ENCODE measurements at places on chromosomes 1 and 21.

- peak; percentile 10 for DNase-seq
Observed at GRCh38 chr1:95197616-95198252, 36.3 kb upstream of the RWDD3 start.

DNA sequence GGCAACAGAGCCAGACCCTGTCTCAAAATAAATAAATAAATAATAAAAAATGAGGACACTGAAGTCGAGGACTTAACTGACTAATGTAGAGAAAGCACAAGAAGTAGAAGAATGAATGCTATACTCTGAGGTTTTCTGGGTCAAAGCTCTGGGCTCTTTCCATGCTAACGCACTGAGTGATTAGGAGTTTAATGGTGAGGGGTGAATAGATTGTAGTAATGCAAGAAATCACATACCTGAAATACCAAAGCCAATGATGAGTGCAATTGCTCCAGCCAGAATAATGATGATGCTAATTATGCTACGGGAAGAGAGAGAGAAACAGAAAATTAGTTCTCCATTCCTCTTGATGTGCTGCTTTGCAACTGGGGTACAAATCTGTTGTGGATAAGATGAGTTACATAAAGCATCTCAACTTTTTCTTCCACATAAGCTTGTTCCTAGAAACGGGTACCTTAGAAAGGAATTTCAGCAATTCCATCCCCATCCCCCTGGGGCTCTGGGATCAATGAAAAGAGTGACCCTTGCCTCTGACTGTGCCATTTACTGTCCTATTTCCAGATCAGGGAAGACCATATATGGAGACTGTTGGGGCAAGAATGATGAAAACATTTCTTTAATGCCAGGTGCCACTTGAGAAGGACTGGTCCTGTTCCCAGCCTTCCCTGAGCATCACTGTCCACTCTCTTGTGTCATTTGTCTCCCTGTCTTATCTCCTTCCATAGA lies 40.7 kb downstream of the VTCN1 start:
- DNase-seq = no peak

DNA sequence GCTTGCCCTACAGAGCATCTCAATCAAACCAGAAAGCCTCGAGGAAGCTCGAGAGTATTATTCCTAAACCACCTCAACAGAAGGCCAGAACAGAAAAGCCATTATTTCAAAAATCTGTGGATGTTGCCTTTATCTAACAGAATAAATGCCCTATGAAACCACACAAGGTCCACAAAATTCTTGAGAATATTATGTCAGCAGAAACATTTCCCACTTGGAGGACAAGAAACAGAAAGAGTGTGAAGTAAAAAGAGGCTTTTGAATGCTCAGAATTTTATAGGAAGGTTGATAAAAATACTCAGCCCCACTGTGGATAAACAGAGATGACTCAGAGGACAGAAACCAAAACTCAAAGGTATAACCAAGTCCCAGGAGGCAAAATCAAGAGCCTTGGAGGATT lies 146.4 kb upstream of the LRRC7 start:
- no peak for DNase-seq

DNA sequence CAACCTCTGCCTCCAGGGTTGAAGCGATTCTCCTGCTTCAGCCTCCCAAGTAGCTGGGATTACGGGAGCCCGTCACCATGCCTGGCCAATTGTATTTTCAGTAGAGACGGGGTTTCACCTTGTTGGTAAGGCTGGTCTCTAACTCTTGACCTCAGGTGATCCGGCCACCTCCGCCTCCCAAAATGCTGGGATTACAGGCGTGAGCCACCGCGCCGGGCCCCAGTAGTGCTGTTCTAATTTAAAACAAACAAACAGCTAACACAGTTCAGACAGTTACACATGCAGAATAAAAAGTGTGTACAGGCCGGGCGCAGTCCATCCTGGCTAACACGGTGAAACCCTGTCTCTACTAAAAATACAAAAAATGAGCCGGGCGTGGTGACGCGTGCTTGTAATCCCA lies 35.6 kb upstream of the OPRD1 start:
- no peak for DNase-seq

GRCh38 chr1:35691080-35691479 lies 27.6 kb downstream of the C1orf216 start:
- no peak for DNase-seq

DNA sequence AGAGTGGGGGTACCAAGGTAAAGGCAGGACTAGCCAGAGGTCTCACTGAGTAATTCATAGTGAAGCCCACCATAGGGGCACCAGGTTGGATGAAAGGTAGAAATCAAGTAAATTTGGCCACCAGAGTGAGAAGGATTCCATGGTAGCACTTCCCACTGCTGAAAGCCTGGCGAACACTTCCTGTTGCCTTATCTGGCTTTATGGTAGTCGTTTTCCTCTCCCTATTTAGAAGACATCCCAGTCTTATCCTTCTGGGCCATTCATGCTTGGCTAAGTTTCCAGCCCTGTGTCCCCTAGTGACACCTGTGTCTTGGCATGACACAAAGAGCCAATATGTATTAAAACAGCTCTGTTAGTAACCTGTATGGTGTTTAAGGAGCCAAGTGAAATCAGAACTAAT lies 74.3 kb upstream of the SIPA1L2 start:
- no peak for DNase-seq

DNA sequence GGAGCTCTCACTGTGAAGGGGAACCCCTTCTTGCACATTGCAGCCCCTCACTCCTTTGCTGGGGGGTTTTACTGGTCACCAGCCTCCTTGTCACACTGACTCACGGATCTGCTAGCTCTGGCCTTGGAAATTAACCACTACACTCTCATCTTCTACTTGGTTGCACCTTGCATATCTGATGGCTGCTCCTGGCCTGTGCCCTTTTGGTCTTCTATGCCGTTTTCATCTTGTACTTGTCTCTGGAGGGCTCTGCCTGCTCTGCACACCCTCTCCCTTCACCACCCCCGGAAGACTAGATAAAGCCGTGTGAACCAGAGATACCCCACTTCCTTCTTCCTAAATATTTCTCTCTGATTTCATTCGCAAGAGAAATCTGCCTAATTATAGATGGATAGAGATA lies 44.6 kb downstream of the CD247 start:
- DNase-seq = no peak

- DNase-seq = no peak
Observed at GRCh38 chr1:109884242-109884891, 26.3 kb upstream of the CSF1 start.

DNA sequence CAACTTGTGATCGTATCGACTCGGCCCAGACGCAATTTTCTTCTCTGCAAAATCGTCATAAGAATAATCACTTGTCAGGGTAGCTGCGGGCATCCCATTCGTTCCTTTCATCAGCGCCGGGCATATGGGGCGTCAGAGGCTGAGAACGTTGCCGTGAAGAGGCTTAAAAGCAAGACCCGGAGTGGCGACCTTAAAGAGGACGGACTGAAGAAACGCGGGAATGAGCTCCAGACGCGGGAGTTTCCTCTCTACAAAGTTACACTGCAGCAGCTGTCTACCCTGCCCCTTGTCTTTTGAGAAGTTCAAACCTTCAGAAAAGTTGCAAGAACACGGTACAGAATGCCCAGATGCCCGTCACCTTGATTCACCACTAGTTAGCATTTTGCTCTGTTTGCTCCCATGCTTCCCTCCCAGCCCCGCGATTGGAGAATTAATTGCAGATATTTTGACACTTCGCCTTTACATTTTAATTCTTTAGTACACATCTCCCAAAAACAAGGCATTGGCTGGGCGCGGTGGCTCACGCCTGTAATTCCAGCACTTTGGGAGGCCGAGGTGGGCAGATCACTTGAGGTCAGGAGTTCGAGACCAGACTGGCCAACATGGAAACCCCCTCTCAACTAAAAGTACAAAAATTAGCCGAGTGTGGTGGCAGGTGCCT lies 967 bp downstream of the CENPS start:
- DNase-seq = peak; percentile 55

- no peak for DNase-seq
Observed at GRCh38 chr1:9025449-9025848, 774 bp downstream of the SLC2A7 start.

DNA sequence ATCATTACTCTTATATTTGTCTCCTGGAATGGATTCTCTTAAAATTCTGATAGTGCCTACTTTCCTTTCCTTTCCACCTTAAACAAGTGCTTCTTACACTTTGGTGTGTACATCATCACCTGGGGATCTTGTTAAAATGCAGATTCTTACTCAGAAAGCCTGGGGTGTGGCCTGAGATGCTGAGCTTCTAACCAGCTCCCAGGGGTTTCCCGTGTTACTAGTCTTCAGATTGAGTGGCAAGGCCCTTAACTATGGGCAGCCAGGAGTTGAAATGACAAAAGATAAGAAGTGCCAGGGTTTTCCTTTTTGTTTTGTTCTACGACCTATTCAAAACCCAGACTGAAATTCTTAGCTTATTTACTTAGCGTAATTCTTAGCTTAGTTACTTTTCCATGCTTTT lies 159.2 kb downstream of the HFM1 start:
- DNase-seq = no peak

GRCh38 chr1:58084266-58084665 lies 462.3 kb downstream of the OMA1 start:
- no peak for DNase-seq

- DNase-seq = no peak
Observed at GRCh38 chr1:53576866-53577760, 117.9 kb downstream of the DMRTB1 start.

- DNase-seq = no peak
Observed at GRCh38 chr1:29286194-29286767, 50.0 kb downstream of the PTPRU start.

GRCh38 chr1:222543817-222544216 lies 4.1 kb downstream of the HHIPL2 start:
- DNase-seq = no peak

GRCh38 chr1:153422450-153423068 lies 6.2 kb downstream of the S100A7A start:
- peak; percentile 70 for DNase-seq

- DNase-seq = peak; percentile 80
Observed at GRCh38 chr1:94285031-94285654, 47.8 kb upstream of the ARHGAP29 start.

DNA sequence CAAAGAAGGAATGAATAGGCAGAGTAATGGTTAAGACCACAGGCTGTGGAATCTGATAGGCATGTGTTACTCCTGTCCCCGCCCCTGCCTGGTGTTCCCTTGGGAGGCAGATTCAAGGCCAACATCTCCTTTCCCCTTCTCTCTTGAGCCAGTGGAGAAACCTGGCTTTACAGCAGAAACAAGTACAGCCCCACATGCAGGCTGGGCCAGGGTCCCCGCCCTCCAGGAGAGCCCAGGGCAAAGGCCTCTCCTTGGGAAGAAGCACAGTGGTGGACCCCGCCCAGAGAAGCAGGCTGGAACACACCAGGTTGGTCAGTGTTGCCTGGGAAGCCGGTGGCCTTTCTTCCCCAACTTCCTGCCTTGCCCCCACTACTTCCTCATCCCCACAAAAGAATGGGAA lies 6.8 kb downstream of the C1orf167 start:
- no peak for DNase-seq

DNA sequence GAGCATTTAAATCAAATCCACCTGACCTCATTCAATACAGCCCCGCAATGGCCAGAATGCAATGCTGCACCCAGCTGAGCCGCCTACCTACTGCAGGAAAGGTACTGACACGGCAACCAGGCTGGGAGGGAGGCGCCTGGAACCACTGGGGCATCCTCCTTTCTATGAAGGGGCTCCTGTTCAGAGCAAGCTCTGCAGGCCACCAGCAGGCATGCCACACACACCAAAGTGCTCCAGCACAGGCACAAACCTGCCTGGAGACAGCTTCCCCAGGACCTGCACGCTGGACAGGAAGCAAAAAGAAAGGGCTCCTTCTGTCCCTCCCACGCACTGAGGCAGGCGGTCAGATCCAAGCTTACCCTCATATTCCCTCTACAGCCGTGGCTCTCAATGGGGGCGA lies 21.2 kb downstream of the CTNNBIP1 start:
- DNase-seq = no peak

DNA sequence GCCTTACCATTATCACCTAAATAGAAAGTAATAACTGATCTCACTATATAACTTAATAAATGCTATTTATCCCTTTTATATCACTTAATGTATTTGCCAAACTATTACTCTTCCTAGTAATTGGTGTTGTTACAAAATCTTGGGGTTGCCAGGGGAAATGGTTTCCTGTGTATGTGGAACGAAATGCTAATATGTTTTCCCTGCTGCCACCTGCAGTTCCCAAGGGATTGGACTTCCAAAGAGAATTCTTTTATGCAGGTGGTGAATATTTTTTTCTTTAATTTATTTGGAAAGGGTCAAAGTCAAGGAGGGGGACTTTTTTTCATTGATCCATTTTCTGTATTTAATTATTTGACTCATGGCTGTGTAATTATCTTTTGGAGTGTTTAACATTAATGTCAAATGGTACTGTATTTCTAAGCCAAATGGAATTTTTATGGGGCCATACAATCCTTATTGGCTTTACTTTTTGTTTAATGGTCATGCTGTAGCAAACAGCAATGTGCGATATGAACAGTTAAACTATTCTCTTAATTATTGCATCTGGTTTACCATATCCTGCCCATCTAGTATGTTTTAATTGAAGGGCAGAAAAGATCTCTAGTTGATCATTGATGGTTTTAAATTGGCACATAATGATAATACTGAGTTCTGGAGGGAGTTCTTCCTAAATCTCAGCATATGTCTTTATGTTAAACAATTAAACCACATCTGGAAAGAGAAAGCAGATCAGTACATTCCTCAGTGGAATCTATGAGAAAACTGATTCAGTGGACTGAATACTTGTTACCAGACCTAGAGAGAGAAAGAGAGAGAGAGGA lies 486.3 kb downstream of the TTLL7 start:
- no peak for DNase-seq

DNA sequence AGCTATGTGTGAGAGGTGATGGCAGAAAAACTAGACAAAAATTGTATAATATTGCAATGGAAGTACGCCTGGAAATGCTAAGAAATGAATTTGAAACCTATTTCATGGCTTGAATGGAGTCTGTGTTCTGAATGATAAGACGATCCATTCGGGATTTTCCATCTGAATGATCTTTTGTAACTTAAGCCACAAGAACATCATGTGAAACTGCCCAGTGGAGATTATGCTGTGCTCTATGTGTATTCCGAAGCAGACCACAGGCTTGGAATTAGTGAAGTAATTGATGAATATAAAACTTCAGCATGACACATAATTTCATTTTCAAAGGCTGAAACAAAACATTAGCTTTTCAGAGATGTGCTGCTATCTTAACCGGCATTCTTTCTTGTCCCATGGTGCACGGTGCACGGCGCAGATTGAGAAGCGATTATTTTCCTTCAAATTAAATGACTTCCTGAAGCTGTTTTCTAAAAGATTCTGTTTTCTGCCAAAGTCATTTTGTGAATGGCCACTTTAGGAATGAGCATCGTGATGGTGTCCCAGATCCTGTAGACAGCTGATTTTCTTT lies 652.9 kb downstream of the PLA2G4A start:
- DNase-seq = no peak

DNA sequence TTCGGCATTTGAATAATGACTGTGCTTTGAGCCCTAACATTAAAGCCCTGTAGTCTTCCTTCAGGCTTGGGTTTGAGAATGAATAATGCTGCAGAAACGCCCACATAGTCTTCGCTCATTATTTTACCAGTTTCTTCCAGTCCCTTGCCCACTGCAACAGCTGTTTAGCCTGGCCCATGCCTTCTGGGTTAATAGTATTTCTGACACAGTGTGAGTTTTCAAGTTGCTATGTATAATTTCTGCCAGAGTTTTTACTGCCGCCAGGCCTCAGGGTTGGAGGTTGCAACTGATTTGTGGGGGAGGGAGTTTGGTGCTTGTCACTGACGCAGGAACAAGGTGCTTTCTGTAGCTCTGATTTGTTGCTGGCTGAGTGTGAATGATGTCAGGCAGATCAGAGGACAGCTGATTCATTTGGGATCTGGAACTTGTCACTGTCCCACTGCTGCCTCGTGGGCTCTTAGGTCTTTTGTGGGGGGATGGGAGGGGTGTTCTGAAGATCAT lies 109.8 kb downstream of the MAST2 start:
- DNase-seq = peak; percentile 79
